ENCODE measurements at places on chromosomes 13 and 19.

- DNase-seq: no peak
These were observed 429.6 kb downstream of the KLF12 start for GRCh38 chr13:73704587-73704986.

DNA sequence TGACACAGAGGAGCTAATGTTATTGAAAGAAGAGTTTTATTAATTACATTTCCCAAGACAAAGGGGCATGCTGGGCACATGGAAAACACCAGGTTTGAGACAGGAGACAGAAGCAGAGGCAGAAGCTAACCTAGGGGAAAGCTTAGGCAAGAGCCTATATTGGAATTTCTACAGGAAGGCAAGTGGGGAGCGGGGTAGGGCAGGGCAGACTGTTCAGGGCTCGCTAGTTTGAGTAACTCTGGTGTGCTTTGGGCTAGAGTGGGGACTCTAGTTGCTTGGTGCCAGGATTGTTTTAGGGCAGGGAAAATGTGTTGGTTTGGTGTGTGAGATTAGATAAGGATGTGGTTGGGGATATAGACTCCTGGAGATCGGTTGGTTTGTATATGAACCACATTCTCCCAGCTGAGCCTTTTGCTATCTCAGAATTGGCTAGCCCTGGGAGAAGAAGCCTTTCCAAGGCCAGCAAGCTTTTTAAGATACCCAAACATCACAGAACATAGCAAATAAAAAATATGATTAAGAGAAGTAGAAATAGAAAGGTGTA is 8.4 kb upstream of the UFM1 start:
- no peak for DNase-seq

- no peak for DNase-seq
These were observed 486.5 kb downstream of the COG6 start for GRCh38 chr13:40141859-40142555.

GRCh38 chr13:70183041-70183440 is 74.8 kb upstream of the KLHL1 start:
- no peak for DNase-seq

- DNase-seq: no peak
These were observed 80.4 kb upstream of the TEX29 start for GRCh38 chr13:111239764-111240670.

GRCh38 chr19:30073152-30074000 is 131.3 kb downstream of the URI1 start:
- DNase-seq: no peak

- no peak for DNase-seq
These were observed 291.0 kb downstream of the ENOX1 start for GRCh38 chr13:43495732-43496131.

DNA sequence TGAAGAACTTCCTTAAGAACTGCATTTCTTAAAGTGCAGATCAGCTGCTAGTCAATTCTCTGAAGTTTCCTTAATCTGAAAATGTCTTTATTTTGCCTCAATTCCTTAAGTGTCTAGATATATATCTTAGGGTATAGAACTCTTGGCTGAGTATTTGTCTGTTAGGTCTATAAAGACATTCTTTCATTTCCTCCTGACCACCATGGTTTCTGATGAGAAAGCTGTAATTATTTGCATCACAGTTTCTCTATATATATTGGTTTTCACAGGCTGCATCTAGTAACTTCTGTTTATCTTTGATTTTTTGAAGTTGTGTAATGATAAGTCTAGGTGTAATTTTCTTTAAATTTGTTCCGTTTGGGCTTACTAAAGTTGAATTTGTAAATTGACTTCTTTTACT is 15.2 kb downstream of the NDFIP2 start:
- DNase-seq: no peak

DNA sequence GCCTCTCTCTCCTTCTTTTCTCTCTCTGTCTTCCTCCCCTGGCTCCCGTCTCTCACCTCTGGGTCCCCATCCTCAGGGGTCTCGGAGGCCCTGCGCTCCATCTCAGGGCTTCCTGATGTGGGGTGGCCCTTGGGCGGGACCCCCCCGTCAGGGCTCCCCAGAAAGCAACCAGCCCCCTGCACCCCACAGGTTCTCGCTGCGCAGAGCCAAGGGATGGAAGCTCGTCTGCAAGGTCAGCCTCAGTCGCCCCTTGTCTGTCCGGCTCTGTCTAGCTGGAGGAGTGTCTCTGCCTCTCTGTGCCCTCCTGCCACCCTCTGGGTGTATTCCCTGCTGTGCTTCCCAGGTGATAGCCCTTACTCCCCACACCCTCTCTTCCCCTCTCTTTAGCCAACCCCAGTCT is at the start of gene SBK3:
Gene SBK3, minus strand, starts transcription at position 101 of the 400 bp plus-strand sequence. Its CDS starts 0 bp downstream, at position 101.
- DNase-seq: no peak
